ENCODE measurements at places on chromosomes 7 and 10. TPM values are rescaled to one million over a fixed set of nuclear protein-coding genes. Genes with fewer than 3 reads are reported as not detected.

The ITGA8 gene
- total RNA-seq: not detected

The PANK1 gene
- total RNA-seq: 9.1 TPM

The ZNF12 gene
- total RNA-seq: 29.1 TPM

The GIMAP6 gene
- not detected for total RNA-seq

The UBN2 gene
- total RNA-seq: 13.1 TPM

The FAM25A gene
- not detected for total RNA-seq

The PLEKHS1 gene
- not detected for total RNA-seq

The KLLN gene
- 0.39 TPM for total RNA-seq

The CRHR2 gene
- total RNA-seq: not detected

The SLC13A1 gene
- total RNA-seq: not detected

The UPK3B gene
- 0.54 TPM for total RNA-seq

The AQP1 gene
- 0.86 TPM for total RNA-seq

The CDC14C gene
- 0.22 TPM for total RNA-seq

The SVIL gene
- total RNA-seq: 61.4 TPM

The GNGT1 gene
- not detected for total RNA-seq

The ETV1 gene
- 3.7 TPM for total RNA-seq

The TBATA gene
- total RNA-seq: not detected

The LIPJ gene
- 0.11 TPM for total RNA-seq

The STEAP2 gene
- 24.8 TPM for total RNA-seq

The MEOX2 gene
- 15.0 TPM for total RNA-seq

The ANXA7 gene
- total RNA-seq: 145 TPM

The DYNC1I1 gene
- total RNA-seq: 3.5 TPM

The MCM10 gene
- total RNA-seq: 4.1 TPM

The FAS gene
- total RNA-seq: 33.8 TPM

The ZNF853 gene
- total RNA-seq: 0.86 TPM

The RPP38 gene
- 14.2 TPM for total RNA-seq

The CLDN15 gene
- total RNA-seq: 2.0 TPM

The CFAP70 gene
- total RNA-seq: 3.6 TPM

The SUN3 gene
- not detected for total RNA-seq

The EPC1 gene
- 35.7 TPM for total RNA-seq

The PAOX gene
- total RNA-seq: 4.2 TPM

Measured in articular chondrocyte of knee joint (primary cell).